T-helper 1 cell (primary cell): ENCODE measurements at places on chromosomes 6 and 20.

GRCh38 chr20:19699180-19699971, 58.7 kb upstream of the RIN2 start:
- DNase-seq = no peak

GRCh38 chr6:33076406-33076934, 680 bp downstream of the HLA-DPB1 start:
- no peak for DNase-seq

GRCh38 chr6:108518714-108519576, 41.8 kb upstream of the FOXO3 start:
- no peak for DNase-seq

DNA sequence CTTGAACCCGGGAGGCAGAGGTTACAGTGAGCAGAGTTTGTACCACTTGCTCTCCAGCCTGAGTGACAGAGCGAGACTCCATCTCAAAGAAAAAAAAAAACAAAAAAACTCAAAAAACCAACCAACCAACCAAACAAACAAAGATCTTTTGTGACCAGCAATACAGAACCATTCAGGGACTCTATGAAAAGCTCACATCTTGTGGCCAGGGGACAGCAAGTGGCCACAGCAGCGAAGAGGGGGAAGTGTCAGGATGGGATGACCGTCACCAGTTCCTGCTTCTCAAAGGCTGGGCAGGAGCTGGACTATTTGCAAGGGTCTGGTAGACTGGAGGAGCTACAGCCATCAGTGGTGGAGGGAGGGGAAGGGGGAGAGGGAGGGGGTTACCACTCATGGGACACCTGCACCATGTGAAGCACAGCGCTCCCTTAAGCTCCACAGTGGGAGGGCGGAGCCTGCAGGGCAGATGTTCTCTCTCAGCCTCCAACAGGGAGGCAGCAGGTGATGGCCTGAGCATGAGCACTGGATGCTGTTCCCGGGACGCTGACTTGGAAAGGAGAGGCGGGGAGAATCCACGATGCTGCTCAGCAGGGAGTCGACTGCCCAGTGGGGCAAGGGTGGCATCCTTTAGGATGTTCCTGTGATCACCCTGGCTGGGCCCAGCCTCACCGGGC, 19.7 kb upstream of the ULBP3 start:
- DNase-seq = no peak

DNA sequence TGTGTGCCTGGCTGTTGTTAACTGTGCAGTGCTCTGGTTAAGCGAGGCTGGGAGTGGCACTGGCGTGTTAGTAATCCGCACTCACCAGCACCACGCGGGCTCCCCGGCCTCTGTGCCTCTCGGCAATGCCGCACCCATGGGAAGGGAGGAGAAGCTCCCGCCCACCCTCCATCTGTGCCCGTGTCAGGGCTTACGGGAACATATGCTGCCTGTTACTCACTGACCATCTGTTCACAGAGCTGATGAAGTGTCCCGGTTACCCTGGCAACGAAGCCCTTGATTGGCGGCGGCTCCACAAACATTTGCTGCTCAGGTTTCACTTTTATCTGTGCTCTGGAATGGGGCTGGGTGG, 114.7 kb downstream of the PSMB1 start:
- no peak for DNase-seq

GRCh38 chr6:140276719-140277118, 902.3 kb upstream of the CITED2 start:
- no peak for DNase-seq

DNA sequence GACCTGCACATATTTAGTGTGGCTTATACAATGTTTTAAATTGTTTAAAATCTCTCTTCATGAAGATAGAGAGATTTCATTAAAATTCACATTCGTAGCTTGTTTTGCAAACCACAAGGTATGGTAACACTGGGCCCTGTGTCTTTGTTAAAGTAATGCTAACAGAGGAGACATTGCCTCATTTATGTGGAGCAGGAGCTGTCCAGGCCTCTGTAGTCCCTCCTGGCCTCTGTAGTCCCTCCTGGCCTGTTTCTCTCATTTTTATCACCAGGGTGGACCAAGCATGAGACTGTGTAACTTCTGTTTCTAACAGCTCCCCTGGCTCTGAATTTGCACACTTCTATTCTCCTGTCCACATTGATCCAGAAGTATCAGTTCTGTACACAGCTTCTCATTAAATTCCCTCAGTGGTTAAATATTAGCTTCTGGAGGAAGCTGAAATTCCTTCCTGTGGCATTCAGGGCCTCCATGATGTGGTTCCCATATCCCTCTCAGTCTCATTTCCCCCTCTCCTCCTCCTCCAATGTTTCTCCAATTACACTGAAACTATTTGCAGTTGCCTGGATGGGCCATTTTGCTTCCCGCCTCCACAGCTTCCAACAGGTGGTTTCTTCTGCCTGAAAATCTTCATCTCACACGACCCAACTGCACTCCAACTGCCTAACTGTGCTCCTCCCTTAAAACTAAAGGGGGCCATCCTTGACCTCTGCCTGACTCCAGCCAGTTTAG, 340.4 kb downstream of the SYNE1 start:
- no peak for DNase-seq

GRCh38 chr6:159461266-159461665, 231.8 kb downstream of the SOD2 start:
- no peak for DNase-seq

DNA sequence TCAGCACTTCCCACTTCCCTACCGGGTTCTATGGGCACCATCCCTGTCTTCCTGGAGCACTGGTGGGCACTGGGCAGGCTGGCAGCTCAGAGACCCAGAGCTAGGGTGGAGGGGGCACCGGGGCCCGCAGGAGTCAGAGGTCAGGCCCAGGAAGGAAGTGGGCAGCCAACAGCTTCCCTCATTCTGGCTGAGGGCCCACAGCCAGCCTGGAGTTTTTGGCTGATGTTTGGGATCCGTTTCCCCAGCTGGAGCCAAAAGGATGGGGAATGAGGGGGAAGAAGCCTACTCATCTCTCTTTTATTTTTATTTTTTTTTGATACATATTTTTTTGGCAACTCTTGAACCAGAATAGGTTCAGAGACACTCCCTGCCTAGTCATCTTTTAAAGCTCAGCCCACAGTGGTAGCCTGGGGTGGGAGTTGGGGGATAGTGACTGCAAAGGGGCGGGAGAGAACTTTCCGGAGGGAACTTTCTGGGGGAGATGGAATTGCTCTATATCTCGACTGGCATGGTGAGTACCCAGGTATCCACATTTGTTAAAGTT, 54.2 kb upstream of the MLN start:
- DNase-seq = no peak

- DNase-seq = no peak
Observed at GRCh38 chr6:39268171-39268570, 38.9 kb upstream of the KCNK5 start.

DNA sequence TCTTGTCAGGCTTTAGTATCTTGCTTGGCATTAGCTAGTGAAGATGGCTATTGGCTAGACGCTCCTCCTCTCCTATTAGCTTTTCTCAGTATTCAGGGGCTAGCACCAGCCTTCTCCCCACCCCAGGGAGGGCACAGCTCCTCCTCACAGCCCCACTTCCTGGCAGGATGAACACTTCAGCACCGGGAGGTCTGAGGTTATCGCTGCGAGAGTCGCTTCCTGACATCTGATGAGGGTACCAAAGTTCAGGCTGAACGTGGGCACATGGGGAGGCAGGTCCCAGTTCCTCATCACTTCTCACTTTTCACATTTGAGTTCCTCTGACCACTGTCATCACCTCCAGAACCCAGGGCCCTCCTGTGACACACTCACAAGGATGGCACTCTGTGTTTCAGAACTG, 66.6 kb downstream of the LAMA4 start:
- no peak for DNase-seq

- DNase-seq = no peak
Observed at GRCh38 chr6:129795261-129795660, 65.9 kb downstream of the TMEM244 start.
